ENCODE measurements at places on chromosomes 6 and 20.

DNA sequence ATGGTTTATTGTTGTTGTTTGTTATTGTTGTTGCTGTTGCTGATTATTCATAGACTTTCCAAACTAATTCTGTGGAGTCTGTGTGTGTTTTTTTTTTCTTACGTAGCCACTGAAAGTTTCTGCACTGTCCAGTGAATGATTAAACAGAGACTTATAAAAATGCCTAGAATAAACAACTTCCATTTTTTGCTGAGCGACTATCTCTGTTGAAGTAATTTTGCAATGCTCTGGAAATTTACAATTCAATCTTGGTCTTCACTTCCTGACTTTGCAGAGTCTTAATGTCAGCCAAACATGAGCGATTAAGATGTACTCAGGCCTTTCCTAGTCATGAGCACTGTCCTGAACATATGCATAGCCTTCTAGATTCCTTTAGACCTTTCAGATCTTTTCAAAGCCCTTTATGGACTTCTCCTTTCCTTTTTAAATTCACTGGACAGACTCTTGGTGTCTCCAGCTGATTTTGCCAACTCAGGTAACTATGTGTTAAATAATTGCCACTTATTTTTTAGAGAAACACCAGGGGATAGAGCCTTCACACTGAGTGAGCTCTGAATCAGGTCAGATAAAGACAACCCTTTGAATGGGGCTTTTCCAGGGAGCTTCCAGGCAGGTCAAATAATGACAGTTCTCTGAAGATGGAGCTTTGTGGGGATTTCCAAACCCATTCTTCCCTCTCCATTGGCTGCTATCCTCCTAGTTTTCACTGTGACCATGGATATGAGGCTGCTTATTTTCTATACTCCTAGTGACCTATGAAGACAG lies 622.8 kb upstream of the EPHA7 start:
- no peak for DNase-seq

GRCh38 chr6:107061125-107062020 lies 33.4 kb downstream of the MTRES1 start:
- DNase-seq, result no peak

DNA sequence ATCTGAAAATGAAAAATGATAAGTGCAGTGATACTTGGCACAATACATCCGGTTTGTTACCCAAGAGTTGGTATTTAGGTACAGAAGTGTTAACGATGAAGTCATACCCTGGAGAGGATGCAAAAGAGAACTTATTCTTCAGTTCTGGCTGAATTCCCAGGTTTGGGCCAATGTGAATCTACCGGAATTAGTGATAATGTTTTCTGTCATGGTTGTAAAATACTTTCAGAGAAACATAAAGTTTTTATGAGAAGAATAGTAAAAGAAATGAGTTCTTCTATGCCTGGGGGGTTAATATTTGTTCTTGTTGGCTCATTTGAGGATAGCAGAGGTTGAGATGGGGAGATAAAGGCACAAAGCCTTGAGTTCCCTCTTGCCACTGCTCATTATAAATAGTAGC lies 509.9 kb upstream of the POU3F2 start:
- no peak for DNase-seq

DNA sequence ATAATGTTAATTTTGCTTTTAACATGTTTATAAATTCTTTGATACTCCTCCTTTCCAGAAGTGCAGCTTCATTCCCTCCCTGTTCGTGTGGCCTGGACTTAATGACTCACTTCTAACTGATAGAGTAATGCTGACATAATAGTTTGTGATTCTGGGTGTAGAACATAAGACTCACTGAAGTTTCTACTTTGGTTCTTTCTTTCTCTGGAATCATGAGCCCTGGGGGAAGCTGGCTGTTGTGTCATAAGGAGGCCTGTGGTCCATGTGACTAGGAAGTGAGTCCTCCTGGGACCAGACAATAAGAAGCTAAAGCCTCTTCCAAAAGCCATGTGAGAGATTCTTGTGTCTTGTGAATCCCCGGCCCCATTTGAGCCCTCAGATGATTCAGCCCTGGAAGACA lies 30.5 kb upstream of the HLA-G start:
- no peak for DNase-seq

DNA sequence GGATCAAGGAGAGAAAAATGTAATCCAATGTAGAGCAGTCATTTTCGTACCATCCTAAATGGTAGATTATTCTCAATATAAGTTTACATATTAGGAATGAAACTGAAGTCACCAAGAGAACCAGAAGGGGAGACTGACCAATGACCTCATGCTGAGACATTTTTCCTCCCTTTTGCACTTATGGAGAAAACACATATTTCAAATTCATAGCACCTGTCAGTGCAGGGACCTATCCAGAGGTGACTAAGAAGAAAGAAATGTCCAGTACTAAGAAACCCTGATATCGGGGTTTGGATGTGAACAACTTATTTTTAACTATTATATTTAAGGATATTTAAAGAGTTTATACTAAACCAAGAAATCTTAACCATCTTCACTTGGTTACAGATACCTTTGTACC lies 16.6 kb upstream of the LYRM2 start:
- no peak for DNase-seq

- no peak for DNase-seq
Observed at GRCh38 chr6:26113570-26113969, 26.3 kb downstream of the HFE start.

- DNase-seq, result no peak
Observed at GRCh38 chr6:132726608-132726975, 12.7 kb upstream of the VNN1 start.
